ENCODE measurements at places on chromosomes 4 and X.

- DNase-seq, result no peak
These were observed 95.1 kb downstream of the RASL11B start for GRCh38 chr4:52957220-52957686.

DNA sequence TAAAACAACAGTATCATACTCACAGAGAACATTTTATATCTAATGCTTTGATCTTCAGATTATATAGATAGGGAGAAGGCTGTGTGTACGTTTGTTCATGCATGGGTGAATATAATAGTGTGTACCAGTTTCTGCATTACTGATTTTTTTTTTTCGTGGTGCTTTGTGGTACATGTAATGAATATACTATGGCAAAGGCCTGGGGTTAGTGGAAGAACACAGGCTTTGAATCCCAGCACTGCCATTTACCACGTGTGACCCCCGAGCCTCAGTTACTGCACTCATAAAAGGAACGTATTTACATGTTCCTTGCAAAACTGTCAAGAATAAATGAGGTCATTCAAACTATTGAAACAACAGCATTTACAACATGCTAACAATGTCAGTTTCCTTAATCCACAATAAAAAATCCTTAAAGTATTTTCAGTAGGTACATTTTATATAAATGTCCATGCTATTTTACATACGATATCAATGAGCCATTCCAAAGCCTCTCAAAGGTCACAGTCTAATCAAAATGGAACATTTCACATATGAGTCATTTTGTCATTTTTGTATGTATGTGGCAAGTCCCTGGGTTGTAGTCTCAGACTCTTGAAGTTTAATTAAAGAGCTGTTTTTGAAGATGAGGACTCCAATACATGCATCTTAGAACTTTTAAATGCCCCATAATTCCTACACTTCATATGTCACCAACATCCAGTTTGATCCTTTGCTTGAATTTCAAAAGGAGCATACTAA is 242.8 kb downstream of the PPP3CA start:
- no peak for DNase-seq

DNA sequence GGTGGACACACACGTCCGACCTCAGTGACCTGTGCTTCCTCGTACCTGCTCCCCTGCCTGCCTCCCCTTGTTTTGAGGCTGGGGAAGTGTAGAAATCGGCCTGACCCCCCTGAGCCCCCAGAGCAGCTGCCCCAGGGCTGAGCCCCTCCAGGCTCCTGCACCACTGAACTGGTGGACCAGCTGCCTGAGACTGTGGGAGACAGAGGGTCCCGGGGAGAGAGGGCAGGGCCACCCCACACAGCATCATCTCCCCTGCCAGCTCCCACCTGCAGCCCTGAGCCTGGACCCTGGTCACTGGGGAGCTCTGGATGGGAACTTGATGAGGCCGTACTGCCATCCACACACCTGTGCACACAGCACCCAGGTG is 15.0 kb upstream of the NAT8L start:
- no peak for DNase-seq

GRCh38 chrX:19907794-19908193 is 20.4 kb upstream of the SH3KBP1 start:
- no peak for DNase-seq

GRCh38 chr4:86596807-86597206 is 2.7 kb downstream of the PTPN13 start:
- DNase-seq, result no peak

DNA sequence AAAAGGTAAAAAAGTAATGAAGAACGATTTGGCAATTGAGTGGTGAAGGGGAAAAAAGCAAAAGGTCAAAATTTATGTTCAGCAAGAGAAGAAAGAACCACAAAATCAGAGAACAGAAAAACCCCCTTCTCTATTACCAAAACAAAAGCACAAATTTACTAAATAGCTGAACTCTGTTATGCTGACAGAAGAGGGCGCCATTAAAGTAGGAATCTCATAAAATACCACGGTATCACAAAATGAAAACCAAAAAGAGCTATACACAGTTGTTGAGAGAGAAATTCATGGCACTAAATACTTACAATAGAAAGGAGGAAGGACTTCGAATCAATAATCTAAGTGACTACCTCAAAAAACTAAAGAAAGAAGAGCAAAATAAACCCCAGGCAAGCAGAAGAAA is 69.6 kb upstream of the CXorf66 start:
- DNase-seq, result no peak

DNA sequence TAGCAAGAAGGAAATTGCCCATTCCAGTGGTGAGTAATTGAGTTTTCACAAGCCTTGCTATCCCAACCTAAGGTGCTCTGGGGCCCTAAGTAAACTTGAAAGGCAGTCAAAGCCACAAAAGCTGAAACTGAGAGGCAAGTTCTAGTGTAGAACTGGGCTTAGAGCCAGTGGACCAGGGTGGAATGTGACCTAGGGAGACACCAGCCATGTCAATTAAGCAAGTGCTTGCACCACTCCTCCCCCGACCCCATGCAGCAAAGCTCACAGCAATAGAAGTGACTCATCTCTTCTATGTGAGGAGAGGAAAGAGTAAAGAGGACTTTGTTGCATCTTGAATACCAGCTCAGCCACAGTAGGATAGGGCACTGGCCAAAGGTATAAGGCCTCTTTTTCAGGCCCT is 486.1 kb upstream of the POU3F4 start:
- DNase-seq, result no peak

- no peak for DNase-seq
These were observed 34.1 kb downstream of the FNIP2 start for GRCh38 chr4:158802914-158803313.

DNA sequence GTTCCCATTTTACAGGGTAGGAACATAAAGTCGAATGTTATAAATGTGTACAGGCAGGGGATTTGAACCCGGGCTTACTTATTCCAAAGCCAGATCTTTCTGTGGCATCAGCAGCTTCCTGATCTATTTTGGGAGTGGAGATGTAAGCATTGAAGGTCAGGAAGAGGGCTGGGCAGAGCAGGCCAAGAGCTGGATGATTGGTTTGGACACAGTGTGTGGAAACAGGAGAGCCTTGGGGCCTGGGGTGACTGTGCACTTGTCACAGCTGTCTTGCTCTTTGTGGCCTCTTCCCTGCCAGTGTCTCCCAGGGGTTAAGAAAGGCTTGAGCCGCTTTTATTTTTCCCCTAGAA is 127.9 kb upstream of the ENPP6 start:
- DNase-seq, result no peak

- DNase-seq, result no peak
These were observed 4.6 kb upstream of the SOWAHD start for GRCh38 chrX:119753639-119754257.

DNA sequence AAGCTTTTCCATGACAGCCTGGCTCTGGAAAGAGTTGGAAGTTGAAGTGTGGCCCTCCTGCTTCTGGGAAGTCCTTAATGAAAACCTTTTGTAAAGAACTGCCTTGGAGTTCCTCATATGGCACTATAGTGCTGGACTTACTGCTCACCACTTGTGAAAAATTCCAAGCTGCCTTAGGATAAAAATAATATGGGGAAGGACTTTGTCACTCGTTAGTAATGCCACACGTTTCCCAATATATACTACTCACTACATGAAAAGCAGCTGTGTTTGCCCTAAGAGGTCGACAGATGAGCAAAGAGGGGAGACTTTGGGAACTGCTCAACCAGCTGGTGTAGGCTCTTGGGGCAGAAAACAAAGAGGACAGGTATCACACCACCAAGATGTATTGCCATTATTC is 11.7 kb downstream of the OPHN1 start:
- DNase-seq, result no peak

DNA sequence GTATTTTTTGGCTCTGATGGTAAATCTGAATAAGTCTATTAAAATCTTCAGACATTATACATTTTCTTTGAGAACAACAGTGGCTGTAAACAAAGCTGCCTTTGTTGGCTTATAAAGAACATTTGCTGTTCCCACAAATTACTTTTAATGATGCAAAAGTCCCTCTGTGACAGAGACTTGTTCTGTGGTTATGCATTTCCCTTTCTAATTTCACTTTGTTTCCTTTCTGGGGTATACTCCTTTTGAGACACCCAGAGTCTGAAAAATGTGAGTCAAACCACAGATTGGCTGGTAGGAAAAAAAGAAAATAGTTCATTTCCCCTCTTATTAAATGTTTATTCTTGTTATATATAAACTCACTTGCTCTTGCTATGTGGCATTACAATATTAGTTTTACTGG is 402.4 kb downstream of the PACRGL start:
- DNase-seq, result no peak

DNA sequence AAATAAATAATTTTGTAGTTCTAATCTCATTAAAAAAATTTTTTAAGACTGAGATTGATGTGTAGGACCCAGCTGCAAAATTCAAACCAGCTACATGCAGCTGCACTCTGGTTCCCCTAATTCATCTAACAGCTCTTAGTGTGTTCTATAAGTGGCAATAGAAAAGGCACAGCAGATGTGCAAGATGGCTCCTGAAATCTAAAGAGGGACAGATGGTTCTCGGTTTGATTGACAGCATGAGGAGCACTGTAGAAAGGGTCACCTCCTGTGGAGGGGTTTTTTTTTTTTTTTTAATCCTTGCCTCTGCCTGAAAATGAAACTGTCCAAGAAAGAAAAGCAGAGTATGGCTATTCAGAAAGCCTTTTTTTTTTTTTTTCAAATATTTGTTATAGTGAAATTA is 16.9 kb upstream of the OCIAD1 start:
- DNase-seq, result no peak

DNA sequence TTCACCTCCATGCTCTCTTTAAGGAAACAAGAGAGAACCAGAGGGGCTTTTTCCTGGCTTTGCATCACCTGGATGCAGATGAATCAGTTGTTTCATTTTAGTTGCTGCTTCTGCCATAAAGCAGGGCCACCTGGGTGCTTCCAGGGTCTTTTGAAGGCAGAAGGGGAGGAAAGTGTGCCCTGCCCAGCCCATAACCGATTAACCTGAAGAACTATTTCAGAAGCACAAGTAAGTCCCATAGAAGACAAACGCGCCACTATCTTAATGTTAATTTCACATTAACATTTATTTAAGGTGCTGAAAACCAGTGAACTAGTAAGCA is 32.1 kb downstream of the IRF2 start:
- no peak for DNase-seq

DNA sequence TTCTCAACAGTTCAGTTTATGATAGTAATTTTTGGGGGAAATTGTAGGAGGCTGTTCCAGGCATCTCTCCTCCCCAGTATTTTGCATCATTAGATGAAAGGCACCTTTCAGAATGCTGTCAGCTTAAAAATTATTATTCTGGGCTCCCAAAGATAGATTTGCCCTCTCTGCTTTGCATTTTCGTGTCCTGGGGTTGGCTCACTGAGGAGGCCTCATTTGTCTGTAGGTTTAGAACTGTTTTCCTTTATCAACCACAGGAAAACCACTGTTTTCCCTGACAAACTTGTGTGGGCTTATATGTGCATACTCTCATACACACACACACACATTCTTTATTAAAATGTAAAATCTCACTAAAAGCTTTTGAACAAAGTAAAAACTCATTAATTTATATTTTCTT is 197.2 kb upstream of the VCX3A start:
- DNase-seq, result no peak

DNA sequence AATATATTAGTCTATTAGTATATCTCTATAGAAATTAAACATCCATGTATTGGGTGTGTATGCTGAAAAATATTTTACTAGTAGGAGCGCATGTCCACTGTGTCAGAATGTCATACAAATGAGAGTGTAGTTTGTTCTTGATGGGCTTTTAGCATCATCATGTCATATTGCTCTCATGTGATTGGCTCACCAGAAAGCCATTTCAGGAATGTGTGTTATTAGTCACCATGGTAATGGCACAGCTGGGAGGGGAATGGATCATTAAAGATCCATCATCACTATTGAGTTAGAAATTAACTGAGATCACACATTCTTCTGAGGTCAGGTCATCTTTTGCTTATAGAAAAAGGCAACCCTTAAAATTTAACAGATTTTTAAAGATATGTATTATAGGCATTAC is 77.3 kb downstream of the PHEX start:
- no peak for DNase-seq

- DNase-seq, result no peak
These were observed 504 bp upstream of the RBM3 start for GRCh38 chrX:48573690-48574269.

DNA sequence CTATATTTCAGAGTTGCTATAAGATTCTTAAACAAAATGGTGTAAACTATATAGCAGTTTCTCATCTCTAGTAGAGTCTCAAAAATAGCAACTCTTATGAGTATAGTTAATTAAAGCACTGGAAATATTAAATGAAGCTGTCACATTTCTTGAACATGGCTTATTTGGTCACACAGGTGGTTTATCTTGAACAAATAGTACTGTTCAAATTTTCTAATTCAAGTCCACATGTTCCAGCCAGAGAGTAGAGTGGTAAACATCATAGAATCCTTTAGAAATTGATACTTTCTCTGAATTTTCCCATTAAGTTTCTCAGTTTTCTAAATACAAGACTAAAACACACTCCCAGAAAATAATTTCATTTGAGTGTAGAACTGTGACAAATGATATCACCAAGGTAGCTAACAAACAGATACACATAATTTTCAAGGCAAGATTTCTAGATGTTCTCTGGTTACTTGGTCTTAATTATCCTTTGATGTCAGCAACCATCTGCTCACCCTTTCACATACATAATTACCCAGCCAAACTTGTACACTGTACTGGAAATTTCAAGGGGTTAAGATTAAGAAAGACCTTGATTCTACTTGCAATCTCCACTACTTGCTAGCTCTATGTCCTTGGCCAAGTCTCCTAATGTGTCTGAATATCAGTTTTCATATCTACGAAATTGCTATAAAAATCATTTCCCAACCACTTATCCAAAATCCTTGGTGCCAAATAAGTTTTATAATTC is 24.3 kb upstream of the PAK3 start:
- no peak for DNase-seq

GRCh38 chrX:118208481-118208880 is 91.9 kb upstream of the KLHL13 start:
- no peak for DNase-seq

DNA sequence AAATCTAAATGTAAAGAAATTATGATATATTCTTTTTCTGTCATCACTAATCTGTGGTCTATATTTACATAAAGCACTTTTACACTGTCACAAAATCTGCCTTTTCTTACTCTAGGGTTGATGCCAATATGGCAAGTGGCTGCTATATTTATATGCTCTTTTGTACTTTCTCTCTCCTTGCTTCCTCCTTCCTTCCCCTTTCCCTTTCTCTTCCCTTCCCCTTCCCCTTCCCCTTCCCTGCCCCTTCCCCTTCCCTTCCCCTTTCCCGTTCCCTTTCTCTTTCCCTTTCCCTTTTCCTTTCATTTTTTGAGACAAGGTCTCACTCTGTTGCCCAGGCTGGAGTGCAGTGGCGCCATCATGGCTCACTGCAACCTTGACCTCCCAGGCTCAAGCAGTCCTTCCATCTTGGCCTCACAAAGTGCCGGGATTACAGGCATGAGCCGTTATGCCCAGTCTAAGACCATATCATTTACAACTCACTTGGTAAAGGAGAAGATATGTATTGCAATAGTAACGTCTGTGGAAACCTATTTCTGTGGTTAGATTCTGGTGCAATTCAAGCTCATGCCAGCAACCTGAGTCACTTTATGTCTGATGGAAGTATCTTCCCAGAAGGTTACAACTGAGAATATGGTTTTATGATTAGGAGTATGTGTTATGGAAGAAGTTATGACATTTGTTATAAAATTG is 13.9 kb upstream of the PLAC8 start:
- no peak for DNase-seq

GRCh38 chr4:104966349-104967033 is 180.2 kb upstream of the TET2 start:
- peak; percentile 50 for DNase-seq
